Esophagus squamous epithelium (tissue), 5 donors: ENCODE measurements at places on chromosomes 13 and 19.

- no peak for DNase-seq
Observed at GRCh38 chr13:73549717-73550116, 490.9 kb downstream of the KLF5 start.

- peak; percentile 19 for DNase-seq
Observed at GRCh38 chr13:44436589-44437337, 63.1 kb downstream of the SERP2 start.

- no peak for DNase-seq
Observed at GRCh38 chr13:95164830-95165229, 136.4 kb downstream of the ABCC4 start.

DNA sequence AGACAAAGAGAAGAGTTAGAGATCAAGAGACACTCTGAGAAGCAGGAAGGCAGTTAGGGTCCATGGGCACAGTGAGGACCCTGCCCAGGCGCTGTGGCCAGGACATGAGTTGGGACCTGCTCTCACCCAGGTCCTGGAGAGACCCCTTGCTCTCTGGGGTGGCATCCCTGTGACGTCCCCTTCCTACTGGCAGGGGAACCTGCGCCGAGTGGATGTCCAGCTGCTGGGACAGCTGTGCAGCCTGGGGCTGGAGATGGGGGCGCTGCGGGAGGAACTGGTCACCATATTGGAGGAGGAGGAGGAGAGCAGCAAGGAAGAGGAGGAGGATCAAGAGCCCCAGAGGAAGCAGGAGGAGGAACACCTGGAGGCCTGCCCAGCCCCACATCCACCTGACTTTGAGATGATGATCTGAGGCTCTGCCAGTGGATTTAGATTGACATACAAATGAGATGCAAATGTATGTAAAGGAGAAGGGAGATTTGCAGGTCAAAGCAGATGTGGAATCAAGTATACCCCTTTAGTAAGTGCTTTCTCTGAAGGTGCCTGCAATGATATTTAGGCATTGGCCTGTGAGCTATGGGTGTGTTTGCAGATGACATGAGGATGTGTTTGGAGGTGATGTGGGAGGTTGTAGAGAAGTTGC, 978 bp downstream of the ERICH4 start:
- DNase-seq: no peak

DNA sequence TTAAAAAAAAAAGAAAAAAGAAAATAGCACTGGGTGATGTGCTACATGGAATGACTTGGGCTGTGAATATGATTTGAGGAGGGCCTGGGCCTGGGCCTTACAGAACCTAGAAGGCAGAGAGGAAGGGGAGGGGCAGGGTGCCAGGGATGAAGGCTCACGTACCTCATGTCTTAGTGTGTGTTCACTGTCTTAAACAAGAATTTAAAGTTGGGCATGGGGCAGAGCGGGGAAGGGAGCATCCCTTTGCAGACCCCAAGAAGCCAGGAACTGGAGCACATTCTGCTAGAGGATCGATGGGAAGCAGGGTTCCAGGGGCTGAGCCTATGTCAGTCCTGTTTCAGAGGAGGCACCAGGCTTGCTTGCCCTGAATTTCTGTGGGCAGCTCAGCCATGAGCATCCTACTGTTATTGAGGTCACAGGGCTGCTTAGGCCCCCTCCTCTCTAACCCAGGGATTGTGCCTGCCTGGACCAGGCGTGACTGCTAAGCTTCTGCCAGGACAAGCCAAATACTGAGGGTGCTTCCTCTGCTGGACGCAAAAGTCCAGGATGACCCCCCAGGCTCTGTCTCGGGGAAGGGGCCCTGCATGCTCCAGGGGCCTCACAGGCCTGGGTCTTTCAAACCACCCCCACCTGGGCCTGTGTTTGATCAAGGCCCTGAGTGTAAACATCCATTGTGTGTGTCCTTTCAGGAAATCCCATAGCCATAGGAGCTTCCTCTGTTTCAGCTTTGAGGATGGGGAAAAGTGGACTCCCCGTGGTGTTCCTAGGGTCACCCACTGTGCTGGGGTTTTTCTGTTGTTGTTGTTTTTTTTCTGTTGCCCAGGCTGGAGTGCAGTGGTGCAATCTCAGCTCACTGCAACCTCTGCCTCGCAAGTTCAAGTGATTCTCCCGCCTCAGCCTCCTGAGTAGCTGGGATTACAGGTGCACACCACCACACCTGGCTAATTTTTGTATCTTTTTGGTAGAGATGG, 4.8 kb downstream of the LSR start:
- DNase-seq: no peak

DNA sequence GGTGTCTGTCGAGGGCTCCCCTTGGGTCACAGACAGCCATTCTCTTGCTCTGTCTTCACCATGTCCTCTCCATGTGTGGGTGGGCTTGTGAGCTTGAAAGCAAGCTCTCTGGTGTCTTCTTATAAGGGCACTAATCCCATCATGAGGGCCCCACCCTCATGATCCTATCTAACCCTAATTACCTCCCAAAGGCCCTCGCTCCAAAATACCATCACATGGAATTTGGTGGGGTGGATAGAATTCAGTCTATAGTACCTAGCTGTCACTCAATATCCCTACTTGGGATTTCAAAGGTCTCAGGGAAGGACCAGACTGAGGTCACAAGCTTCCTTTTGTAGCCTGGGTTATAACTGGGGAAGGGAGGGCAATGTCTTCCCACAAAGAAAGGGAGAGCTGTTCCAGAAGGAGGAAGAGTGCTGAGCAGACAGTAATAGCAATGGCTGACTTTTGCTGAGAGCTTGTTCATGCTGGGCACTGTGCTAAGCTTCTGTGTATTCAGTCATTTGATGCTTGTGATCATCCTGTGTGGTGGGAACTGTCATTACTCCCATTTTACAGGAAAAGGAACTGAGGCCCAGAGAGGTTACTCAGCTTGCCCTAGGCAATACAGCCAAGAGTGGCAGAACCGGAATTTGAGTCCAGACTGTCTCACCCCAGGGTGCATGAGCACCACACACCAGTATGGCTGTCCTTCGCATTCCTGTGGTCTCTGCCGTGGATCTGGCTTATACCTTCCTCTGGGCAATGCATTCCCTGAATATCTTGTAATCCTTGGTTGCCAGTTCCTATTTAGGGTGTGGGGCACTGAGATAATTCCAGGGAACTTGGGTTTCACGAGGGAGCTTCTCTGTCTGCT, 8.2 kb downstream of the FXYD5 start:
- DNase-seq: no peak

DNA sequence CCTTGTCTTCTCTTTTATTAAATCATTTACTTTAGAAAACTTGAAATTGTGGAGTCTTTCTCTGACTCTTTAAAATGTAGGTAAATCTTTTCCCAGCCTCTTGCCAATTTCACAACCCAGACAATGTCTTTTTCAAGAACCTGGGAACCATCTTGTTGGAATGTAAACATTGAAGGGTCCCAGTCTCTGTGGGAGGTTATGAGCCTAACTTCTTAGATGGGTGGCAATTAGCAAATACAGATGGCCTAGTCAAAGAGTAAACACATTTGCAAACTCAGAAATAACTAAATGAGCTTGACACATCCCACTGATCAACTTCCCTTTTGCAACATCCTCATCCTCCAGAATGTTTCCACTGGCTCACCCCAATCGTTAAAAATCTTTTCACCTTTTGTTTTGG, 721.0 kb downstream of the PCDH9 start:
- no peak for DNase-seq

DNA sequence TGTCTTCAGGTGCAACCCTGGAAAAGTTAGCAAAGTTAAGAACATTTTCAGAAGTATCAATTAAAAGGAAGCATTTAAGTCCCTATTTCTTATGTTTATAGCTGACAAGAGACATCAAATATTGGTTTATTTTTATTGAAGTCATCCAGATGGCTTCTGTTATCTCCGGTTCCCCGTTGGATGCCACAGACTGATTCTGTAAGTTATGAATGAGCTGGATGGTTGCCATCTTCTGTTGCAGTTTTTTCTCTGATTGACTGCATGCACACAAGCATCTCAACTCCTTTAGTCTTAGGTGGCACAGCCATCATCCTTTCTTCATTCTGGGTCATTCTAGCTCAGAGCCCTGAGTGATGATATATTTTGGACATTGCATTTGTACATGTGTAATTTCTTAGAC, 10.6 kb upstream of the OXGR1 start:
- no peak for DNase-seq

- no peak for DNase-seq
Observed at GRCh38 chr19:14425696-14426138, 6.6 kb upstream of the DDX39A start.

GRCh38 chr19:18436671-18437490, 1.1 kb downstream of the ISYNA1 start:
- DNase-seq: no peak

DNA sequence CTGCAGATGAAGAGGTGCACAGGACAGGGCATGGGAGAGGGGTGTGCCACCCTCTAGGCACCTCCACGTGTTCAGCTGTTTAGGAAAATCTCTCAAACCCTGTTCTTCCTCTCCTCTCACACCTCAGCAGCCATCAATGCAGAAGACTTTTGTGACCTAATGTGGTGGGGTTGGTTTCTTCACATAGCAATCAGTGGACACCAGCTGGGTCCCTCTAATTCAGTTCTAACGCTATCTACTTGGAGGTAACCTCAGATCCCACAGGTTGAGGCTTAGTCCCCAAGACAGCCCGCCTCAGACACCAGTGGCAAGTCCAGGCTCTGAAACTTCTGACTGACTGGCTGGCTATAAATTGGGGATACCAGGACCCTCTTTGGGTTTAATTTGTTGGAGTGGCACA, 69.9 kb upstream of the ANKRD10 start:
- DNase-seq: no peak

- no peak for DNase-seq
Observed at GRCh38 chr13:67278235-67278634, 48.1 kb upstream of the PCDH9 start.

GRCh38 chr19:1366899-1367870, 16.5 kb upstream of the NDUFS7 start:
- DNase-seq: no peak

DNA sequence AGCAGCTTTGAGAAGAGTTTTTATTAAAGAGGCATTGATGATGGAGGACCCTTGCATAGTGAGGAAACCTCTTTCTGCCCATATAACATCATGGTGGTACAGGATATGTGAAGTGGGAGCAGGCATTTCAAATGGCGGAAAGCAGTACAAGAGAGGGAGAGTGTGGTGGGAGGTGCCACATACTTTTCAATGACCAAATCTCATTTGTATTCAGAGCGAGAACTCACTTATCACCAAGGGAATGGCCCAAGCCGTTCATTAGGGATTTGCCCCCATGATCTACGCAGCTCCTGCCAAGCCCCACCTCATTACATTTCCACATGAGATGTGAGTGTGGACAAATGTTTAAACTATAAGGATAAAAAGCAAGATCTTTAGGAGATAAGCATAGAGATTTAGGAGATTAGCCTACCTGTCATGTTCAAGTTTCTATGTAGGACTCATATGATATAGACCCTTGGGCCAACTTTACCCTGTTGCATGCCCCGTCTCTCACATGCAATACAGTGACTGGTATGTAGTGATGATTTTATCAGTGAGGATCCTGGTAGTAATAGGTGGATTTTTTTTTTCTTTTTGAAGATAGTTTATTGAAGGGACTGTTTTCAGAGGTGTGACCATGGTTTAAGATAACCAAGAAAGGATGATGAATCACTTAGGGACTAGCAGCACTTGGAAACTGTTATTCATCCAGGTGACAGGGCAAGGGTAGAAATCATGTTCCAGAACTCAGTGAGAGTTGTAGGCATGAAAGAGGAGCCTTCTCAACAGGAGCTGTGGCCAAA, 38.3 kb downstream of the DNAJC15 start:
- no peak for DNase-seq

- DNase-seq: no peak
Observed at GRCh38 chr13:55439450-55439849, 1701.3 kb upstream of the PRR20A start.

DNA sequence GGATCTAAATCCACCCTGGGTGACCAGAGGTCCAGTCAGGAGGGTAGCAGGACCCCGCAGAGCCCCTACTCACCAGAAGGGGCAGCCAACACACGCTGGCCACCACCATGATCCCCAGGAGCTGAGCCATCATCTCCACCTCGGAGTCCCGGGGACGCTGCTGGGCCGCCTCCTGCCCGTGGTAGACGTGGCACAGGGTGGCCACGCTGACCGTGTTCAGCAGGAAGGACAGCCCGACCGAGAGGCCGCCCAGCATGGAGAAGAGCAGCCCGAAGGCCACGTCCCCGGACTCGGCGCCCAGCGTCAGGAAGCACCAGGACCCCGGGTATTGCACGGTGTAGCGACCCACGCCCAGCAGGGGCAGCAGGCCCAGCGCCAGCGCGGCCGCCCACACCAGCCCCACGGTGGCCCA, 6.9 kb downstream of the TBXA2R start:
- DNase-seq: no peak

GRCh38 chr19:408902-409515, at the start of gene C2CD4C:
C2CD4C (minus strand) TSS chr19:409147; CDS start chr19:408361, 786 bp downstream.
- no peak for DNase-seq

DNA sequence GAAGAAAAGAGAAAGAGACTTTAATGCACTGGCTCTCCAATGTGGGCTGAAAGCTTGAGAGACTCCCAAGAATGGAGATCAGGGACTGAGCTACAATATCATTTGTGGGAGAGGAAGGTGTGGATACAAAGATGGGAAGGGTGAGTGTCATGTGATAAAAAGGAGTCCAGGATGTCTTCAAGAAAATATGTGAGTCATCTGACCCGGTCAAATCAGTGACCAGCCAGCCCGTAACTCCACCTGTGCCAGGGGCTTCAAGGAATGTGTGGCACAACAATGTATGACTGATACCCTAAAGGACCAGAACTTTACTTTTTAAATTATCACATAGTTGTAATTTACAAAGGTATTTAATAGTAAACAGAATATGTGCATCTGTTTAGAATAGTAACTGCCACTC, 97.2 kb downstream of the DOCK9 start:
- DNase-seq: no peak

DNA sequence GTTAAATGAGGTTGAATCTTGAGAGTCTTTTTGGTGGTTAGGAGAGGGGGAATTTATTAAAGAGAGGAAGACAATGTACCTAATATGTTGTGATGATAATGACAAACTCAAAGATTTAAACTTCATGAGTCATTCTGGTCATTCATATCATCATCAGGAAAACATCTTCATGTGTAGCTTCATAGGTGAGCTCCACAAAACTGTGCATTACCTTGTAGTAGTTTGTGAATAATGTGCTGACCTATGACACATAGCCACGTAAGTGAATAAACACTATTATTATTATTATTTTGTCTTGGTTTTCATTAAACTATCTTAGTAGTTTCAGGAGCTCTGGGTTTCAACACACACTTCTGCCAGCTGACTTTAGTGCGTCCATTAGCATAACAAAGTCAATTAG, 997 bp upstream of the GPC6 start:
- no peak for DNase-seq

- DNase-seq: no peak
Observed at GRCh38 chr13:49292742-49293486, 45.2 kb downstream of the CDADC1 start.
